NCI-H1092 (cell line): ENCODE measurements at places on chromosomes 7 and 10.

DNA sequence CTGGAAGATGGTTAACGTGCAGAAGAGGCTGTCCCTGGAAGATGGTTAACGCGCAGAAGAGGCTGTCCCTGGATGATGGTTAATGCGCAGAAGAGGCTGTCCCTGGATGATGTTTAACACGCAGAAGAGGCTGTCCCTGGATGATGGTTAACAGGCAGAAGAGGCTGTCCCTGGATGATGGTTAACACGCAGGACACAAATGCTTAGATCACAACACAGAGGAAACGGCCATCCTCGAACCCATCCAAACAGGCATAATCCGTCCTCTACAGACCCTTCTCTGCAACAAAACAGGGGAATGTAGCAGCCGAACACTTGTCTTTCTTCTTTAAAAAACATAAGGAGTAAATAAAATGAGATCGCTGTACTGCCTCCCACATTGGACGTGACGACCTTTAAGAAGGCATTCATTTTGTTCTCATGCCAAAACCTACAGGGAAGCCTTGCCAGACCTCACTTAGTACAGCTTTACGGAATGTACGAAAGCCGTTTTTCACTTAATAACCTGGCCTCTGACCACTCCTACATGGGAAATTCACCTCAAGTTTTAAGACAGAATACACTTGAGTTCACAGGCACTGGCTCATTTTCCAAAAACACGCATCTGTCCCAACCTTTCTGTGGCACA is 245.2 kb downstream of the ZMYND11 start:
- no peak for DNase-seq

GRCh38 chr10:108436096-108436495 is 1271.6 kb upstream of the SORCS1 start:
- DNase-seq = no peak

- DNase-seq = no peak
Observed at GRCh38 chr10:53886325-53887300, 914.4 kb downstream of the PCDH15 start.

GRCh38 chr7:50812841-50813475 is 30.3 kb upstream of the GRB10 start:
- DNase-seq = no peak

DNA sequence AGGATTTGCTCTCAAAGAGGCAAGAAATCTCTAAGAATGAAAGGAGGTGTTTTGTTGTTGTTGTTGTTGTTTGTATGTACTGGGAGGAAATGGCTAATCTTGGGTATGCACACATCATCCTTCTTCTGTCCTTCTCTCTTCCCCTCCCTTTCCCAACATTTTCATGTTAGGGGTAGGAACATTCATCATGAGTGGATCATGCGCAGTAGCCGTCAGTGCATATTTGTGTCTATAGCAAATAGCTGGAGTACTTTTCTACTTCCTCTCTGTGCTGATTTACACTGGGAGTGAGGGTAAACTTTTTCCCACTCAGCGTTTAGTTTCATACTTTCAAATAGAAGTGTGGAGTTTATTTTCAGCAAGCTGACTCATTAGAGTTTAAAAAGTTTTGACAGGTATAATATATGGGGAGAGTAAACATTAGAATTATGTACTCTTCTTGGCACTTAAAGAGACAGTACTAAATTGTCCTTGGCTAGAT is 80.5 kb upstream of the PRKG1 start:
- no peak for DNase-seq

DNA sequence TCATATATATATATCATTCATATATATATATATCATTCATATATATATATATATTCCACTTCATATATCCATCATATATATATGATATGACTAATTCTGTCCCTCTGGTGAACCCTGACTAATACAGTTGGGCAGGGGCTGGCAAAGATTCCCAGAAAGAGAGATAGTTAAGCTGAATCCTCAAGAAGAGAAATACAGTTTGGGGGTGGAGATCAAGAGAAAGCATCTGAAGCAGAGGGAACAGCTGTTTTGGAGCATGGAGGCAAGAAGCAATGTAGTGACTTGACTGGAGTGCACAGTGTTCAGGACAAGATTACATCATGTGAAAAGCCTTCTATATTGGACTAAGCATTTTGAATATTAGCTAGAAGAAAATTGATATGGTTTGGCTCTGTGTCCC is 540.7 kb downstream of the MAGI2 start:
- DNase-seq = no peak

DNA sequence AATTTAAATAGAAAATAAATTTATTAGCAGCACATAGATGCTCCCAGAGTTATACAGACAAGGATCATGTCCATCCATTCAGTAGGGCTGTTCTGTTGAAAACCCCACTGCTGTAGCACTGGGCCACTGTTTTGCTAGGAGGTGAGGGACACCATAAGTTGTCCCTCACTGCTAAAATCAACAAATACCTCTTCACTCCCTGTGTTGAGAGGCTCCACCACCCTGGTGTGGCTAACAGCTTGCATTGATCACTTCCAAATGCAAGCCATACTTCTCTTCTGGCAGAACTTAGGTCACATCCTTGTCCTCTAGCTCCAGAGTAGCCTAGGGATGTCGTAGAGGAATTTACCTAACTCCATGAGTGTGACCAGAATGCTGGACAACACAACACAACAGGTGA is 55.4 kb downstream of the MDFIC start:
- no peak for DNase-seq

- no peak for DNase-seq
Observed at GRCh38 chr7:155962191-155962967, 150.1 kb upstream of the SHH start.

GRCh38 chr10:44069573-44069972 is 315.3 kb downstream of the CXCL12 start:
- DNase-seq = no peak

DNA sequence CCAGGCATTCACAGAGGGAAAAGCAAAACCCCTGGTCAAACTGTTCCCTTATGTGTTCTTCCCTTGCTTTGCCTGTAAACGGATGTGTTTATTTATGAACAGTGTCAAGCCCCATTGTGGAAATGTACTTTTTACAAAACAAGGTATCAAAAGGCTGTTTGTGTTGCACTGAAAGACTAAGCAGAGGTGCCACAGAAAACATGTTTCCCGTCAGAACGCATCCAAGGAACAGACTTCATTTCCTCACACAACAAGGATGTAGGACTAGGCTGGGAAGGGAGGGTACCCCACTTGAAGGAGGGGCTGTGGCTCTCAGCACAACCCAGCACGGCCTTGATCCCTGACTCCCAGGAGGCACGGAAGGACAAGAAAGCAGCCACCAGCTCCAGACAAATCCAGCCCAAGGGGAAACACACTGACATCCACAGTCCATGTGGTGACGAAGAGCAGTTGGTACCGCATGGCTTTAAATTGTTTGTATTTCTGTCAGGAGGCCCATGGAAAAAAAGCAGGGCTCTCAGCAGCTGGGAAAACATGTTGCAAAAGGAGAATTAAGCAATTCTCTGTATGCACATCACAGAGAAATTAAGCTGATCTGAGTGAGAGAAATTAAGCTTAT is 85.6 kb downstream of the RNF216 start:
- DNase-seq = no peak

- no peak for DNase-seq
Observed at GRCh38 chr7:150996376-150997074, 5.7 kb downstream of the NOS3 start.
